Progenitor cell of endocrine pancreas (in vitro differentiated cells): ENCODE measurements at places on chromosomes 7 and 10.

DNA sequence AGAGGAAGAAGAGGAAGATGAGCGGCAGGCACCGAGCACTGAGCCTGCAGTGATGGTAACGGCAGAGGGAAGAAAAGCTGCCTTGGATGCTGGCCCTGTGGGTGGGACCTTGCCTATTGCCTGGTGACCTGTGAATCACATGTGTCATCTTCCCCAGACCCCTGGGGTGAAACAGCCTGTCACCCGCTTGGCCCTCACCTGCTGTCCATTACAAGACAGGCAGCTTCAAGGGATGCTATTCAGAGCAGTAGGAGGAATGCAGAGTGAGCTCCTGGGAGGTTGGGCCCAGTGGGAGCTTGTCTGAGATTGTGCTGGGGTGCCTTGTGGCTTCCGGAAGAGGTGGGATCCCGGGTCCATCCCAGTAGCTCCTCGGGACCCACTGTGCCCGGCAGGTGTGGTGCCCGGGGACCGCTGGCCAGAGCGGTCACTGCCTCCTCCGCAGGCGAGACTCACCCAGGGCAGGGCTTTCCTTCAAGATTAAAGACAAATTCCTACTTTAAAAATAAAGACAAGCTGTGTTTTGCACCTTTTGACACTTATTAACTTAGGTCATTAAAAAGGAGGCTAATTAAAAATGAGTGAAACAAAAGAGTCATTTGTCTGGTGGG is 440.2 kb upstream of the MKI67 start:
- H3K36me3 ChIP-seq: no peaks in the 10 kb centered on the region
- H3K4me1 ChIP-seq: no peaks in the 10 kb centered on the region
- DNase-seq: no peak
- no peak overlapping the region for H3K4me3 ChIP-seq
- no peak overlapping the region for H3K27ac ChIP-seq

DNA sequence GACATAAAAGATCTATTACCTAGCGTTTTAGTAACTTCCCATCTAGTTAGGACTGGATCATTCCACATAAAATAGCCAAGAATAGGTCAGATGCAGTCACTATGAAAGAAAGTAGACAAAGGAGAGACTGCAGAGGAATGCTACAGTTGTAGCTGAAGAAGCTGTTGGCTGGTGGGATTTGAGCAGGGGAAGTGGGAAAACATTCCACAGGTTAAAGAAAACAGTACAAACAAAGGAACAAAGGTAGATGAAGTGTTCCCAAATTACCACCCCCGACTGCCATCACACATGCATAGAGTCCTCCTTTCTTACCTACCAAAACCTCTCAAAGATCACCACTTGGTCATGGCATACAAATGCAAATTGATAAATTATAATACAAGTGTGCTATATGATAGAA is 41.8 kb downstream of the DLD start:
- H3K36me3 ChIP-seq: peaks cover 31% of the 10 kb centered on the region
- peak overlapping the region; percentile 53 for H3K27ac ChIP-seq
- DNase-seq: no peak
- peaks cover 14% of the 10 kb centered on the region for H3K4me1 ChIP-seq

- peaks cover 11% of the 10 kb centered on the region for H3K4me1 ChIP-seq
- no peak for DNase-seq
- no peaks in the 10 kb centered on the region for H3K27me3 ChIP-seq
These were observed 22.1 kb downstream of the NRAP start for GRCh38 chr10:113641702-113642101.

GRCh38 chr10:35843524-35844181 is 201.6 kb upstream of the FZD8 start:
- H3K27ac ChIP-seq: no peak overlapping the region
- H3K4me1 ChIP-seq: peaks cover 21% of the 10 kb centered on the region
- no peak for DNase-seq
- H3K27me3 ChIP-seq: no peaks in the 10 kb centered on the region

DNA sequence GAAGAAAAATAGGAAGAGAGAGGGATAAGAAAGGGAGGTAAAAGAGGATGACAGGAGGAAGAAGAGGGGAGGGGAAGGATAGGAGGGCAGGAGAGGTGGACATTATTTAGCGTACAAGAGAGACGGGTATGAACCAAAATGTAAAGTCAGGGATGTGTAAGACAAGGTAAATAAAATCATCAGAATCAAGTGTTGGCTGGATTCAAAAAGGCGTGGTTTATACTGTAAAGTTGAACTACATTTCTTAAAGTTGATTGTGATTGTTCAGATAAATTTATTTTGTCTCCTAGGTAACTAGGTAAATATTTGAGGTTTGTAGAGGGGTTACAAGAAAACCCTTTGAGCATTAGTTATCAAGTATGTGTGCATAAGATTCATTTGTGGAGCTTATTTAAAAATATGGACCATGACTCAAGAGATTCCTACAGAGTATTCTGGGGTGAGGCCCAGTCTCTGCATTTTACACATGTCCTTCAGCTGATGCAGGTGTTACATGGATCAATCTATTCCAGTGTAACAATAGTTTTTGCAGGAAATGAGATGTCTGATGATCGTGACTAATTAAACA is 512.1 kb upstream of the MBL2 start:
- DNase-seq: no peak
- H3K4me1 ChIP-seq: peaks cover 10% of the 10 kb centered on the region
- no peaks in the 10 kb centered on the region for H3K27me3 ChIP-seq

DNA sequence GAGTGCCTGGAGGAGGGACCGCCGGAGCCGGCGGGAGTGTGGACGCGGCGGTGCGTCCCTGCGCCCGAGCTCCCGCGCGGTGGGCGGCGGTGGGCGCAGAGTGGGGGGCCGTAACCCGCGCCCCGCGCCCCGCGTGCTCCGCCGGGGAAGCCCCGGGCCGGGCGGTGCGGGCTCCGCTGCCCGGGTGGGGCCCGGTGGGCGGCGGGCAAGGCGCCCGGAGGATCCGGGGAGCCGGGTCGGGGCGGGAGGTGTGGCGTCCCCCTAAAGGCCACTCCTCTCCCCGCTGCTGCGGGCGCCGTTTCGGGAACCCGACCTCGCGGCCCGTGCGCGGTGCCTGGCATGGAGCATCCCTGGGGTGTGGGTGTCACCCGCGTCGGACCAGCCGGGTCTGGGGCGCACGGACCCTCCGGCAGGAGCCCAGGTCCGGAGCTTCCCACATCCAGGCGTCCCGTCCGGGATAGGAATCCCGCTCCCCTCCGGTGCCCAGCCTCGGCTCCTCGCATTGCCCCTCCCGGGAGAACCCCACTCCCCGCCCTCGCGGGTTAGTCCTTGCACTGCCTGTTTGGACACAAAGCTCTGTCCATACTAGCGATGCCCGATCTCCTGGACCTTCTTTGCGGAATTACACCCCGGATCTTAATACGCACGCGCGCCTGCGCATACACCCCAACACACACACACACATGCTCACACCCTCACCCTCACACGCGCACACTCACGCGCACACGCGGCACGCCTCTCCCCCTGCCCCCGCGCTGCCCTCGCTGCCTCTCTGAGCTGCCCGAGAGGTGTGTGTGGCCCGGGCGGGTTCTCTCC is 723 bp downstream of the MTURN start:
- H3K27ac ChIP-seq: peak overlapping the region; percentile 95
- H3K4me1 ChIP-seq: peaks cover 7% of the 10 kb centered on the region
- peak; percentile 43 for DNase-seq
- H3K27me3 ChIP-seq: no peaks in the 10 kb centered on the region
- peak overlapping the region; percentile 88 for H3K4me3 ChIP-seq
- H3K36me3 ChIP-seq: no peaks in the 10 kb centered on the region

- H3K4me3 ChIP-seq: no peak overlapping the region
- DNase-seq: no peak
- no peaks in the 10 kb centered on the region for H3K27me3 ChIP-seq
- no peak overlapping the region for H3K27ac ChIP-seq
- H3K36me3 ChIP-seq: no peaks in the 10 kb centered on the region
These were observed 29.8 kb upstream of the SP8 start for GRCh38 chr7:20816372-20816959.

- H3K27me3 ChIP-seq: no peaks in the 10 kb centered on the region
- peaks cover 31% of the 10 kb centered on the region for H3K36me3 ChIP-seq
- no peak for DNase-seq
- peaks cover 70% of the 10 kb centered on the region for H3K4me1 ChIP-seq
These were observed 4.8 kb downstream of the FGFR2 start for GRCh38 chr10:121593281-121594075.

DNA sequence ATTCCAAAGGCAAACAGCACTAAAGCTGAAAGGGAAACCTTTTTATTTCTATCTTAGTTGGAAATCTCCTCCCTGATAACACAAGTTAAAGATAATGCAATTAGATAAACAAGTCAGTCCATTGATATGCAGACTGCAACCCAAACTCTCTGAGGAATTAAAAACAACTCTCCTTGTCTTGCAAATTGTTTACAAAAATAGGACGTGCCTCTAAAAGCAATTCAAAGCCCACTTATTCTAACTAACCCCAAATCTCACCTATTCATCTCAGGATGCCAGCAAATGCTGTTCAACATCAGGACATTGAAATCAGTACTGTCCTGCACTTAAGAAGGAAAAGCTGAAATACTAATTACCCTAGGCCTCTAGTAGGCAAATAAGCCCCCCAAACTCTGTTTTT is 12.8 kb downstream of the SHTN1 start:
- H3K27me3 ChIP-seq: no peaks in the 10 kb centered on the region
- no peak overlapping the region for H3K4me3 ChIP-seq
- H3K36me3 ChIP-seq: peaks cover 5% of the 10 kb centered on the region
- no peak overlapping the region for H3K27ac ChIP-seq
- H3K4me1 ChIP-seq: peaks cover 17% of the 10 kb centered on the region

GRCh38 chr10:91462423-91462822 is 52.3 kb downstream of the HECTD2 start:
- no peak overlapping the region for H3K27ac ChIP-seq
- no peaks in the 10 kb centered on the region for H3K27me3 ChIP-seq
- DNase-seq: no peak
- no peaks in the 10 kb centered on the region for H3K4me1 ChIP-seq
- no peak overlapping the region for H3K4me3 ChIP-seq
